CD4-positive, alpha-beta memory T cell (primary cell): ENCODE measurements at places on chromosomes 4 and X. TPM values are rescaled to one million over a fixed set of nuclear protein-coding genes. Genes with fewer than 3 reads are reported as not detected.
A peak's percentile ranks its signal among the peaks of the same experiment; 100 is the strongest.

DNA sequence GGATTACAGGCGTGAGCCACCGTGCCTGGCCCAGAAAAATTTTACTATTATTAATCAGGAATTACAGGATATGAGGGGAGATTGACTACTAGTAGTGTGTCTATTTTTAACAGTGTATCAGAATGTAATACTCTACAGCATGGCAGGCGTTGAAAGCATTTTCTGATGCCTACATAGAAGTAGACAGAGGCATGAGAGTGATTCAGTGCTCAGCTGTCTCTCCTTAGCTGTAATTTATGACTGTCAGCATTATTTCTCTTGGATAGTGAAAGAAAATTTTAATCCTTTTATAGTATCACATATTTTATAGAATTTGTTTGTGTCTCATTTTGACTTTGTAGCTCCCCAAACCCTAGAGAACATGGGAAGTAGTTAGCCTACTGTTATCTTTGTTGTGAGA is 20.7 kb downstream of the ARHGAP24 start:
- no peaks in the 10 kb centered on the region for H3K27me3 ChIP-seq
- no peaks in the 10 kb centered on the region for H3K4me1 ChIP-seq
- H3K4me3 ChIP-seq: no peak overlapping the region
- no peak overlapping the region for H3K27ac ChIP-seq
- DNase-seq: no peak

- peaks cover 2% of the 10 kb centered on the region for H3K4me1 ChIP-seq
- no peaks in the 10 kb centered on the region for H3K36me3 ChIP-seq
- H3K4me3 ChIP-seq: no peak overlapping the region
- H3K27ac ChIP-seq: no peak overlapping the region
- no peaks in the 10 kb centered on the region for H3K27me3 ChIP-seq
These were observed 12.1 kb downstream of the APLN start for GRCh38 chrX:129642641-129643040.

- no peaks in the 10 kb centered on the region for H3K4me1 ChIP-seq
- H3K4me3 ChIP-seq: no peak overlapping the region
- no peaks in the 10 kb centered on the region for H3K27me3 ChIP-seq
- H3K36me3 ChIP-seq: no peaks in the 10 kb centered on the region
These were observed 88.2 kb downstream of the SOWAHB start for GRCh38 chr4:76809594-76810305.

GRCh38 chr4:185225940-185226339 is 16.5 kb downstream of the SNX25 start:
- no peak overlapping the region for H3K27ac ChIP-seq
- H3K36me3 ChIP-seq: no peaks in the 10 kb centered on the region
- H3K4me3 ChIP-seq: no peak overlapping the region
- no peaks in the 10 kb centered on the region for H3K27me3 ChIP-seq

DNA sequence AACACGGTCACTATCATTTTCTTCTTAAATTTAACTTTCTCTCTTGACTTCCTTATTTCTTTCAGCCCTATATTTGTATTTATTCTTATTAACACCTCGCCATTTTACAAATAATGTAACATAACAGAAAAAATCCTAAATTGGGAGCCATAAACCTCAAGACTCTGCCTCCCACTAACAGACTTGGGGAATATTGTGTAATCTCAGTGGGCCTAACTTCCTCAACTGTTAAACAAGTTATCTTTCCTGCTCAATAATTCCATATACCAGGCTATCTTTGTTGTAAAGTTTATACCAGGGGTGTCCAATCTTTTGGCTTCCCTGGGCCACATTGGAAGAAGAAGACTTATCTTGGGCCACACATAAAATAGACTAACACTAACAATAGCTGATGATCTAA is 26.2 kb downstream of the PRSS12 start:
- DNase-seq: no peak
- no peak overlapping the region for H3K4me3 ChIP-seq
- no peaks in the 10 kb centered on the region for H3K27me3 ChIP-seq
- H3K4me1 ChIP-seq: no peaks in the 10 kb centered on the region
- H3K27ac ChIP-seq: no peak overlapping the region
- no peaks in the 10 kb centered on the region for H3K36me3 ChIP-seq

DNA sequence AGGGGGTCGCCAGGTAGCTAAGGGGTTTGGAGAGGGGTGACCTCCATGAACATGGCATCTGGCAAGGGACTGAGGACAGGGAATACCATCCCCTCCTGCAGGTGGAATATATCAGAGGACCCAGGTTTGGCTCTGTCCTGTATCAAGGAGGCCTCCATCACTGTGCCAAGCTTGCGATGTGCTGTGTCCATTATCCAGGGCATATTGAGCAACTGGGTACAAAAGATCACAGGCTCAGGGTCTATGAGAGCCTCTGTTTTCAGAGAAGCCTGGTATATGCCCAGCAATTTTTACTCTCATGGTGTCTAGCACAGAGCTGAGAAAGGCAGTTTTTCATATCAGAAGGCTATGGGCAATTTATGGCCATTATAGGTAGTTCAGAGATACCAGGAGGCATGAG is 16.6 kb upstream of the TCEAL5 start:
- H3K27me3 ChIP-seq: no peaks in the 10 kb centered on the region
- H3K4me3 ChIP-seq: no peak overlapping the region
- H3K4me1 ChIP-seq: no peaks in the 10 kb centered on the region
- H3K36me3 ChIP-seq: no peaks in the 10 kb centered on the region
- no peak for DNase-seq

- no peaks in the 10 kb centered on the region for H3K36me3 ChIP-seq
- no peak overlapping the region for H3K4me3 ChIP-seq
- H3K27ac ChIP-seq: no peak overlapping the region
- no peaks in the 10 kb centered on the region for H3K4me1 ChIP-seq
- H3K27me3 ChIP-seq: no peaks in the 10 kb centered on the region
These were observed 222.6 kb upstream of the PPARGC1A start for GRCh38 chr4:24112466-24112865.

GRCh38 chr4:76729980-76730379 is 168.0 kb downstream of the SOWAHB start:
- no peak overlapping the region for H3K27ac ChIP-seq
- no peak overlapping the region for H3K4me3 ChIP-seq
- H3K36me3 ChIP-seq: no peaks in the 10 kb centered on the region
- DNase-seq: no peak
- H3K27me3 ChIP-seq: no peaks in the 10 kb centered on the region

GRCh38 chrX:23616361-23616760 is 50.9 kb upstream of the PRDX4 start:
- H3K36me3 ChIP-seq: no peaks in the 10 kb centered on the region
- no peaks in the 10 kb centered on the region for H3K27me3 ChIP-seq
- no peak overlapping the region for H3K4me3 ChIP-seq
- H3K27ac ChIP-seq: no peak overlapping the region

DNA sequence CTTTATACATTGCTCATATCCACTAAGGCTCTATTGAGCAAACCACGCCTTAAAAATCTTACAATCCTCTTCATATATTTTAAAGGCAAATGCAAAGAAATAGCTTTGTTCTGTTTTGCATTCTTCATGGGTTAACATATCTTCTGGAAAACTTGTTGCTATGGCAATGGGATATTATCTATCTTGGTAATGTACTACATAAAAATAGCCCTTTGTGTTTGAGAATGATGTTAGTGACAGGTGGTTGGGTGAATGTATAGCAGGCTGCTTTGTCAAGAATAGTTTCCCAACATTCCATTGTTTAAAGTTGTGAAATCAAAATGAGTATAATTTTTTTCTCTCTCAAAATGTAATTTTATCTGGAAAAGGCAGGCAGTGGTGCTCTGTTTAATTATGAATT is 16.8 kb downstream of the REPS2 start:
- H3K4me3 ChIP-seq: no peak overlapping the region
- H3K27ac ChIP-seq: no peak overlapping the region
- H3K4me1 ChIP-seq: no peaks in the 10 kb centered on the region

DNA sequence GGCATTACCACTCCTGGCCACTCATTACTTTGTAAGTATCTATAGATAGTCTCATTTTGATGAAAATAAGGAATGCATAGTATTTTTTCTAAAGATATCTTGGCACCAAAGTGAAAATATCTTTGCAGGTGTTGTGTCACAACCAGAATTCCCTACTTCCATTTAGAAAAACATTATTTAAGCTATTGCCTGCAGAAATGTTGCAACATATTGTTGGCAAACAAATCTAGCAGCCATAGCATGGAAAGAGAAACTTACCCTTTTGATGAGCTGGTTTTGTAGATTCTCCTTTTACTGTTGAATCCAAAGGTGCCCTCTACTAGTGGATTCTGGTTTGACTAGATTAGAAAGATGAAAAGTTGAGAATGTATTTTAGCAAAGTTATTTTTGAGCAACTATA is 138.8 kb downstream of the AREG start:
- H3K27me3 ChIP-seq: no peaks in the 10 kb centered on the region
- H3K4me1 ChIP-seq: no peaks in the 10 kb centered on the region
- no peak overlapping the region for H3K27ac ChIP-seq
- no peak overlapping the region for H3K4me3 ChIP-seq
- no peaks in the 10 kb centered on the region for H3K36me3 ChIP-seq

- H3K36me3 ChIP-seq: no peaks in the 10 kb centered on the region
- H3K27ac ChIP-seq: no peak overlapping the region
- H3K4me1 ChIP-seq: peaks cover 6% of the 10 kb centered on the region
- H3K27me3 ChIP-seq: no peaks in the 10 kb centered on the region
These were observed 349.8 kb downstream of the UNC5C start for GRCh38 chr4:95198961-95199360.

DNA sequence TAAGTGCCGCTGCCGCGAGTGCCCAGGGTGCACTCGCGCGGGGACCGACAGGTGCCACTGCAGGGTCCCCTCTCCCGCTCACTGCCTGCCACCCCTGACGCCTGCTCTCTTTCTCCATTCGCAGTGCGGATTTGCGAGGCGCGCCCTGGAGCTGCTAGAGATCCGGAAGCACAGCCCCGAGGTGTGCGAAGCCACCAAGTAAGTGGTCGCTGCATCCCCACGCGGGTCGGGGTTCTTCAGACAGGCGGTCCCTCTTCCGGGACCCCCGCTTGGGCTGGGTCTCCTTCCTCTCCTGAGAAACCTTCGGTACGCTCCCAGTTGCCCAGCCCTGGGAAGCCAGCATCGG is 547 bp downstream of the GUCY1A1 start:
- H3K27me3 ChIP-seq: peaks cover 11% of the 10 kb centered on the region
- H3K4me3 ChIP-seq: peak overlapping the region; percentile 13
- no peak for DNase-seq
- H3K27ac ChIP-seq: no peak overlapping the region
- H3K4me1 ChIP-seq: no peaks in the 10 kb centered on the region
- no peaks in the 10 kb centered on the region for H3K36me3 ChIP-seq

GRCh38 chrX:118552121-118552900 is 56.7 kb downstream of the DOCK11 start:
- no peak for DNase-seq
- peaks cover 31% of the 10 kb centered on the region for H3K36me3 ChIP-seq
- H3K4me3 ChIP-seq: no peak overlapping the region
- H3K27ac ChIP-seq: no peak overlapping the region
- H3K4me1 ChIP-seq: peaks cover 13% of the 10 kb centered on the region
- no peaks in the 10 kb centered on the region for H3K27me3 ChIP-seq

DNA sequence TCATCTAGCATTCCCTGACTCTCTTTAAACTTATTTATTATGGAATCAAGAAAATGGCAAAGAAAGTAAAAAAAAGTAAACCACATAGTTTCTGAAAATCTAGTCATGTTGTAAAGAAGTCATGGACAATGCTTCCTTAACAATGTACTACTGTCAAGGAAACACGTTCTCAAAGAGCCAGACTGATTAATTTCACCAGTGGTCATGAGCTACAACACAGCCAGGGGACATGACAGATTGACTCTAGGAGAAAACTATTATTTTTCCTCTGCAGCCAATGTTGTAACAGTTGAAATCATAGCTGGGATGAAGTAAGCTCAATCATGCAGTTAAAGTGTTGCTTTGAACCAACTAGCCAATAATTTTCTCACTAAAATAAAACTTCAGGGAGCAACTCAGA is 109.2 kb downstream of the MAPK10 start:
- no peak overlapping the region for H3K4me3 ChIP-seq
- DNase-seq: no peak
- H3K27me3 ChIP-seq: no peaks in the 10 kb centered on the region

GRCh38 chr4:152992027-152992426 is 55.9 kb downstream of the FHDC1 start:
- no peaks in the 10 kb centered on the region for H3K27me3 ChIP-seq
- H3K4me1 ChIP-seq: no peaks in the 10 kb centered on the region
- DNase-seq: no peak
- no peak overlapping the region for H3K27ac ChIP-seq
- no peak overlapping the region for H3K4me3 ChIP-seq

GRCh38 chrX:23013366-23013765 is 13.6 kb downstream of the DDX53 start:
- H3K36me3 ChIP-seq: no peaks in the 10 kb centered on the region
- no peaks in the 10 kb centered on the region for H3K4me1 ChIP-seq
- no peak overlapping the region for H3K27ac ChIP-seq
- no peaks in the 10 kb centered on the region for H3K27me3 ChIP-seq
- no peak overlapping the region for H3K4me3 ChIP-seq
- no peak for DNase-seq

DNA sequence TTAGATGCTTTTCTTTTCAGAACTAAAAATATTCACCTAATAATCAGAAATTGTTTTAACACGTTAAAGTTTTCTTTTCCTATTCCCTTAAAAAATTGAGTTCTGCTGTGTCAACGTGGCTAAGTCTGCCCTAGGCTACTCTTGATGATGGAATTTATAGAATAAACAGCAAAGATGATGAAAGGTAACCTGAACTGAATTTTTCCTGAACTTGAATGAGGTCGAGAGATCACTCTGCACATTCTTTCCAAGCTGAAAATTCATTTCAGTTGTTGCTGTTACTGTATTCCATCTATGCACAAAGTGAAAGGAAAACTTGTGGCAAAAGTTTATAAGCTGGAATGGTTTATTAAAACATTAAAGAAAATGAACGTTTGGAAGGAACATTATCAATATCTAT is 245.9 kb upstream of the GIMD1 start:
- no peaks in the 10 kb centered on the region for H3K36me3 ChIP-seq
- H3K4me1 ChIP-seq: no peaks in the 10 kb centered on the region
- no peaks in the 10 kb centered on the region for H3K27me3 ChIP-seq
- DNase-seq: no peak
- no peak overlapping the region for H3K4me3 ChIP-seq
- H3K27ac ChIP-seq: no peak overlapping the region

- H3K27ac ChIP-seq: peak overlapping the region; percentile 28
- H3K4me3 ChIP-seq: peak overlapping the region; percentile 53
- peaks cover 1% of the 10 kb centered on the region for H3K27me3 ChIP-seq
These were observed 44.5 kb downstream of the FGFRL1 start for GRCh38 chr4:1055721-1056590.

Gene PHKA2
- 52.5 TPM for total RNA-seq

Gene DMP1
- not detected for total RNA-seq

Gene ZNF711
- total RNA-seq: 1.5 TPM

Gene MGAT4D
- total RNA-seq: not detected

Gene TMSB15B
- 6.5 TPM for total RNA-seq
